NCI-H2171 treated with DMSO at 0.1 percent for 48 hours (cell line): ENCODE measurements at places on chromosomes 1 and 21.

DNA sequence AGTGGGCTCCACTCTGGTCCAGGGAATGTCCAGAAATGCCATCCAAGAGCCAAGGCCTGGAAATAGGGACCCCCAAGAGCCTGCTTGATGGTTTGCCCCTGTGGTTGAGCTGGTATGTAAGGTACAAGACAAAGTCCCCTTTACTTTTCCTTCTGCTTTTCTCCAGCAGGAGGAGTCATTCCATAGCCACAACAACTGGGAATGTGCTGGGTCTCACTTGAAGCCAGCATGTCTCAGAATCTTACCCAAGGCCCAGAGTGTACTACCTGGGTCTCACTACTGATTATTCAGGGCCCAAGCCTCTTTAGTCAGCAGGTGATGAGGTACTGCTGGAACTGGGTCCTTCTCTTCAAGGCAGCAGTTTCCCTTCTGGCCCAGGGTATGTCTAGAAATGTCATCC, 62.1 kb upstream of the CD55 start:
- no peak for DNase-seq

DNA sequence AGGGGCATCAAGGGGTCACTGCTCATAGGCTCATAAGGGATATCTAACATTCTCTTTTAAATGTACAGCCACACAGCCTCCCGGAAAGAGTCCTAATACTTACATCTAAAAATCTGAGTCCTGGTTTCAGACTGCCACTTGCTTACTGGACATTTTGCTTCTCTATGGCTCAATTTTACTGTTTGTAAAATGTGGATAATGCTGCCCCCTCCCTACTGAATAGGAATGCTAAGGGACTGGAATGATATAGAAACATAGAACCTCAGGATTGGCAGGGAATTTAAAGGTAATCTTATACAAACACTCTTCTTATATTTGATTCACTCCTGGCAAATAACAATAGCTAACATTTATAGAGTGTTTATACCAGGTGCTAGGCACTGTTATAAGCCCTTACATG, 910 bp upstream of the TNR start:
- DNase-seq, result no peak

GRCh38 chr1:199585392-199585791, 442.1 kb upstream of the NR5A2 start:
- DNase-seq, result no peak

- no peak for DNase-seq
Measured at GRCh38 chr1:111977378-111977777, 12.1 kb downstream of the KCND3 start.

DNA sequence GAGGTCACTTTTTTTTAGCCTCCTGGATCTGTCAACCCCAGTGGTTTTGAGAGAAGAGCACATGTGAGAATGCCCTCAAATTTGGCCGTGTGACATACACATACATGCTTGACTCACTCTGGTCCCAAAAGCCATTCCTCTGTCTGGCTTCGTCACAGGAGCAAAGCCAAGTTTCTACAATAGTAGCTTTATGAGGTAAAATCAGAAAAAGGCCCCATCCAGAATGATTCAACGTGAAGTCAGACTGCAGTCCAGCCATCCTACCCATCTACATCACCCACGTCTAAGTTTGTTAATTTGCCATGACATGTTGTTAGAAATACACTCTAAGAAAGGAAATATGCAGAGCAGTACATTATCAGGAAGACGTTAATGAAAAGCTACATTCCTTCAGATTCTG, 245.2 kb downstream of the SDCCAG8 start:
- no peak for DNase-seq

- no peak for DNase-seq
Measured at GRCh38 chr21:28272272-28272992, 720.2 kb downstream of the LTN1 start.

GRCh38 chr1:102098536-102098935, 101.8 kb upstream of the OLFM3 start:
- DNase-seq, result no peak

DNA sequence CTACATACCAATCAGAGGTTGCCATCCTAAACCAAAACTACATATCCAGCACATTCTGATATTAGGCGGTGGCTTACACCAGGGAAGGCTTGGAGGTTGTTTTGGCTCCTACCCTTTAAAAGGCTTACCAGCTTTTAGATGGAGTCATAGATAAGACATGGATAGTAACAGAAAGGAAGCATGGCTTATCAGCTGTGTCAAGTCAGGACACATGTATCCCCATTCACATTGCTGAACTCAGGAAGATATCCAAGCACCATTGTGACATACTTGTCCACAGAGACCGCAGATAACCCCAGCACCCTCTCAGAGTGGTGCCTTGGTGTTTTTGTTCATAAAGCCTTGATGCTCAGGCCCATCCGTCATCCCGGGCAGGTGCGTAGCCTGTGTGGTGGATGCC, 39.7 kb downstream of the ADARB1 start:
- DNase-seq, result no peak

GRCh38 chr1:203282720-203283542, 22.4 kb upstream of the BTG2 start:
- peak; percentile 99 for DNase-seq

DNA sequence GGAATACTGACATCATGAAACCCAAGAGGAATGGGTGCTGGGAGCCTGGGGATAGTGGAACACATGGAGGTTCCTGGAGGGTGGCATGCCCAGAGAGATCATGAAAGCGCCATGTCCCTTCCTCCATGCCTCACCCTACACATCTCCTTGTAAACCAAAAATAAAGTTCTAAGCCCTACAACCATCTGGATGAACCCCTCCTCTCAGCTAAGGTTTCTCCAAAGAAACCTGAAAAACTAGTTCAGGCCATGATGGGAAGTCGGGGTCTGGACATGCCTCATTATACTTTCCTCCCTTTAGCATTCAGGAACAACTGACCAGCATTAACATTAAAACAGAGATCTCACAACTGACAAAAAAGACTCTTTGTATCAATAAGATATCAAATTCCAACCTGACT, 68.5 kb downstream of the ACBD6 start:
- no peak for DNase-seq

- DNase-seq, result no peak
Measured at GRCh38 chr1:178273707-178274410, 180.0 kb downstream of the RASAL2 start.

GRCh38 chr1:23483321-23484252, at the start of gene ASAP3:
Gene ASAP3, minus strand, starts transcription at chr1:23484179. Its CDS starts 46 bp downstream, at chr1:23484133.
- peak; percentile 58 for DNase-seq

- DNase-seq, result peak; percentile 70
Measured at GRCh38 chr1:18112611-18113010, 5.0 kb downstream of the IGSF21 start.

GRCh38 chr1:82395440-82395839, 594.7 kb downstream of the ADGRL2 start:
- peak; percentile 22 for DNase-seq

DNA sequence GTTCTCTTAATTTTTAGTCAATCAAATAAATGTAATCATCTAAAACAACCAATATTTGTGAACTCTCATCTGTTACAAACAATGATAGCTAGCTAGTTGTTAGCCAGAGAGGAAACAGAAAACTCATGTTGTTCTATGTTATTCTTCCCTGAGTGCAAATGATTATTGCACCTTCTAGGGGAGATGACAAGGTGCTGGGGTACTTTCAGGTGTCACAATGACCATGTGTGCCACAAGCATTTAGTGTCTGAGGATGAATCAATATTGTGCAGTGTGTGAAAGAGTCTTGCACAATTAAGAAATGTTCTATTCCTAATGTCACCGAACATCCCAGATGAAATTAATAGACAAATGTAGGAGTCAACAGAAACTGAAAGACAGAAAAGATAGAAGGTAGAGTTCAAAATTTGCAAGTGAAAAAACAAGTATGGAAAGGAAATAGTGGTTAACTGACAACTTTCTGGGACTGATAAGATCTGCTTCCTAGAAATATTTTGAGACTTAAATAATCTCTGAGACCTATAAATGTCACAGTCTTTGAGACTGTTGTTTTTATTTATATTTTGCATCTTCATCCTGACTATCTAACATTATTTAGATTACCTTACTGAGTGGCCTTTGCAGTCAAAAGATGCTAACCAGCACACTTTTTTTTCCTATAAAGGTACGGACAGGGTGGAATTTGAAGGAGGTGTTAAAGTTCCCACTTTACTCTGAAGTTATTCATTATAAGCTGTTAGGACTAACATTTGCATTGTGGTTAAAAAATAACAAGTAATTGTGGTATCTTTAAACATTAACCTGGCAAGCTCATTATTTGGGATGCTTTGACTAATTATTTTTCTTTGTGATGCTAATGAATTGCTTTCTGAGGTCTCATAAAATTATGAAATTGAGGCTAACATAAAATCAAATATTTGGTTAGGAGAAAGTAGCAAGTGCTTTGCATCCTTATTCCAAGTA, 21.6 kb upstream of the DPYD start:
- no peak for DNase-seq

DNA sequence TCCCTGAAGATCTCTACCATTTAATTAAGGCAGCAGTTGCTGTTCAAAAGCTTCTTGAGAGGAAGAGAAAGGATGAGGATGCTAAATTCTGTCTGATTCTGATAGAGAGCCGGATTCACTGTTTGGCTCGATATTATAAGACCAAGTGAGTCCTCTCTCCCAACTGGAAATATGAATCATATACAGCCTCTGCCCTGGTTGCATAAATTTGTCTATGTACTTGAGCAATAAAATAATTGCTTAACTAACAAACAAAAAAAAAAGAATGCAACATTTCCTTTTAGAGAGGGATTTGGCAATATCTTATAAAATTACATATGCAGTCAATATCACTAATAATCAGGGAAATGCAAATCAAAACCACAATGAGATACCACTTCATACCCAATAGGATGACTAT, 26.8 kb downstream of the ALDH9A1 start:
- DNase-seq, result no peak

DNA sequence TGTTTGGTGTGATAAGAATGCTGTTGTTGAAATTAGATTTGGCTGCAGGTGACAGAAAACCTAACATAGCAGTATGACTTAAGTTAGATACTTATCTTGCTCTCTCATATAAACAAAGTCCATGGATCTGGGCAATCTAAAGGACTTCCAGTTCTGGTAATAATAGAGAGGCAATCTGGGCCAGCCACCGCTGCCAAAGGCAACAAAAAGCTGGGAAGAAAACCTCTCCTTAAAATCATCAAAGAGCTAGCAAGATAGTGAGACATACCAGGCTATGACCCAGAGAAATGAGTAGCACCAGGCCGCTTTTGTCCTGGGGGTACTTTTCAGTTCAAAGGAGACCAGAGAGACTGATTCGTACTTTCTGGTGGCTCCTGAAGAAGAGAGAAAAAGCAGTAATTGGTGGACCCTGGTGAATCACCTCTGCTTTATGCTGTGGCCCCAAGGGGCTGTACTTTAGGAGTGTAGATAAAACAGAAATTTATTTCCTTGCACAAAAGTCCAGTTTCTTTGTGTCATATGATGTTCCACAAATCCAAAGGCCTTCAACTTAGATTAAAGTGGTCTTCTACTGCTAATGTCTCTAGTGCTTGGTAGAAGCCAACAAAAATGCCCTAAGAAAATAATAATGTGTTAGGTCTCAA, 125.4 kb downstream of the TBX19 start:
- DNase-seq, result no peak

GRCh38 chr1:54131419-54131818, 21.4 kb downstream of the CDCP2 start:
- no peak for DNase-seq

DNA sequence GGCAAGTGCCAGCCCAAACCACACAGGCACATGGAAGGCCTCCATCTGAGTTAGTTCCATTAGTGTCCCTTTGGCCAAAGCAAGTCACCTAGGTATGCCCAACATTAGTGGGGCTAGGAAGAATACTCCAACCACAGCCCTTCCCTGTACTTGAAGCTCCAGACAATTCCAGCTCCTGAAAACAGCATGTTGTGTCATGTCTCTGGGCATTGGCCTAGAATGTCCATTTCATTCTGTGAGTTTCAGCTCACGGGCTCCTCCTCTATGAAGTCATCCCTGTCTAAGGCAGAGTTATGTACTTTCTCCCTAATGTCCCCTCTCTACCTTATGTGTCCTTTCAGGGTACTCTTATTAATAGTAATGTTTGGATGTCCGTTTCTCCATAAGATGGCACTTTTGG, 96.5 kb upstream of the SPATA6 start:
- no peak for DNase-seq

DNA sequence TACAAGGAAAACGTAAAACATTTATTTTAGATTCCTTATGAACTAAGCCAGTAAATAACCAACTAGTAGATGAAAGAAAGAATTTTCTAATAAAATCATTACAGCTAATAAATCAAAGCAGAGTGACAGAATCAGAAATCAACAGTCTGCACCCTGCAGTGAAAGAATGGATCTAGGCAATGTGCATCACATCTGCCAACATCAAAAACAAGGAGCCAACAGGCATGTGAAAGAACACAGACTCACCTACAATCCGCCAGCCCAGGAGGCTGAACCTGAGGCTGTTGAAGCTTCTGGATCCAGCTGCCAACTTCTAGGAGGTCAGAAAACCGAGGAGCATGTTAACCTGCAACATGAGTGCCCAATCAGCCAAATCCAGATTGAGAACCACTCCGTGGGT, 196.3 kb downstream of the SETD4 start:
- no peak for DNase-seq

GRCh38 chr1:193320270-193320669, 133.9 kb upstream of the B3GALT2 start:
- DNase-seq, result no peak

GRCh38 chr1:109251277-109252166, 2.2 kb downstream of the CELSR2 start:
- DNase-seq, result no peak

- DNase-seq, result no peak
Measured at GRCh38 chr1:52978045-52978444, 51.0 kb downstream of the SCP2 start.

- DNase-seq, result no peak
Measured at GRCh38 chr1:21607549-21608529, 61.3 kb downstream of the RAP1GAP start.

DNA sequence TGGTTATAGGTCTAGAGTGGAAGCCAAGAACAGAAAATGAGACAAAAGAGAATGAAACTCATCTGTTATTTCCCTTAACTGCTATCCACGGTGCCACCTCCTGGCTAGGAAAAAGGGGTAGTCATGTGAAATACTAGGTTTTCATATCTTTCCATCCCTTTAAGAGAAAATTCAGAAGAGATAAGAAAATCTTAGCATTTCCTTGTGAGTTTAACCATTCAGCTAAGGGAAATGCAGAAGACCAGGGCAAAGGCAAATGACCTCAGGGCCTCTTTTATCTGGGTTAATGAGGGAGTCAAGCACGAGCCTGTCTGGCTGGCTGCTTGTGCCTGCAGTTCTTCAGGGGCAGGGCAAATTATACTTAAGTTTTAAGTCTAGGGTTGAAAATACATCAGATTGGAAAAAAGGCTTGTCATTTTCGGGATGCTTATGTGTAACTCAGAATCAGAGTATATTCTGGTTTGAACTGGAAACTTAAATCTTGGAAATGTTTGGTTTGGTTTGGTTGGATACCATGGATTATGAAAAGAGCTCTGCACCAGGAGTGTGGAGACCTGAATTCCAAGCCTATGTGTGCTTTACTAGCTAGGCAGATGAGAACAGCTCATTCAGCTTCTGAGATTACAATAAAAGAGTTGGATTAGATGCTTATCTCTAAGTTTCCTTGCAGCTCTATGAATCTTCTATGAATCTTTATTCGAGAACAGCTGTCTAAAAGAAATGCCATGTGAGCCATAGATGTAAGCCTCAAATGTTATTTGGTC, 19.9 kb downstream of the NIBAN1 start:
- no peak for DNase-seq

- no peak for DNase-seq
Measured at GRCh38 chr1:191963781-191964455, 194.3 kb upstream of the RGS18 start.

- DNase-seq, result no peak
Measured at GRCh38 chr1:193060938-193061337, 1.5 kb downstream of the RO60 start.
